ENCODE measurements at places on chromosomes 1 and 21.

DNA sequence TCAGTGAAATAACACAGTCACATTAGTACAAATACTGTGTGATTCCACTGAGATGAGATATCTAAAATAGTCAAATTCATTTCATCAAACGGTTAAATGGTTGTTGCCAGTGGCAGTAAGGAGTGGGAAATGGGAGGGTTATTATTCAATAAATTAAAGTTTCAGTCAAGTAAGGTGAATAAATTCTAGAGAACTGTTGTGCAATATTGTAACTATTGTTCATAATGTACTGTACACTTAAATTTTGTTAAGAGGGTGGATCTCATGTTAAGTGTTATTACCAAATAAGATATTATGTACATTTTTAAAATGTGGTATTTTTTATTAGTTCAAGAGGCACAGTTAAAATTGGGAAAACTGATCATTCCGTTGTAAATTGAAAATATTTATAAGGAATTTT is 463.3 kb upstream of the BRINP3 start:
- no peak for DNase-seq

DNA sequence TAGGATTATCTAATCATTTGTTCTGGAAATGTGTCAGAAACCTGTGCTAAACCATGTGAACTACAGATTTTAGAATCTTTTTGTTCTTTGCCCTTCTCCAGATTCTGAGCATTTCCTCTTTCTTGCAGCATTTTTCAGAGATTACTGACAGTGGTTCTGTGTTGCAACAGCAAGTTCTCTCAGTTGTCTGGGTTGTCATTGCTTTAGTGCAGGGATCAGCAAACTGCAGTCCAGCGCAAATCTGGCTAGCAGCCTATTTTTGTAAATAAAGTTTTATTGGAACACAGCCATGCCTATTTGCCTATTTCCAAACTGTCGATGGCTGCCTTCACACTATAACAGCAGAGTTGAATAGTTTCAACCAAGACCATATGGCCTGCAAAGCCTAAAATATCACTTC is 66.3 kb upstream of the LRRC8D start:
- no peak for DNase-seq

GRCh38 chr1:25091658-25092057 is 140.6 kb downstream of the SYF2 start:
- DNase-seq: no peak

- no peak for DNase-seq
Observed at GRCh38 chr1:31300193-31300592, 3.4 kb downstream of the ZCCHC17 start.

All from retina (tissue), 1 donor.